ENCODE measurements at places on chromosomes 7 and 10.
A peak's percentile ranks its signal among the peaks of the same experiment; 100 is the strongest.

- no peak for DNase-seq
These were observed 17.0 kb upstream of the ECHDC3 start for GRCh38 chr10:11724938-11725776.

- no peak for DNase-seq
These were observed 38.8 kb downstream of the R3HCC1L start for GRCh38 chr10:98173260-98173659.

GRCh38 chr10:36171556-36171952 is 529.5 kb upstream of the FZD8 start:
- no peak for DNase-seq

- DNase-seq, result no peak
These were observed 21.5 kb downstream of the POLL start for GRCh38 chr10:101566333-101567164.

DNA sequence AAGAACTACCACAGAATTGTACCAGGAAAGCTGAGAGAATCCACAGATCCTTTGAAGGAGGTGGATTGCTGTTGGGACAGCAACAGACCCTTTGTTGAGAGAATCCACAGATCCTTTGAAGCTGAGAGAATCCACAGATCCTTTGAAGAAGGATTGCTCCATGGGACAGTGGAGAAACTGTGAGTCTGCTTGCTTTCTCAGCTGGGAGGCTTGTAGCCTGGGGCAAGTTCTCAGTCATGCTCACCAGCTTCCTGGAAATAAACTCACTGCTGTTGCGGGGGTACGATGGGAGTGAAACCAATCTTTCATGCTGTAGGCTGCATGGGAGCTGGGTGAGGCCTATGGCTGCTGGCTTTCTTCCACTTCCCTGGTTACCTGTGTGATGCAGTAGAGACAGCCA is 106.3 kb downstream of the C7orf25 start:
- no peak for DNase-seq

DNA sequence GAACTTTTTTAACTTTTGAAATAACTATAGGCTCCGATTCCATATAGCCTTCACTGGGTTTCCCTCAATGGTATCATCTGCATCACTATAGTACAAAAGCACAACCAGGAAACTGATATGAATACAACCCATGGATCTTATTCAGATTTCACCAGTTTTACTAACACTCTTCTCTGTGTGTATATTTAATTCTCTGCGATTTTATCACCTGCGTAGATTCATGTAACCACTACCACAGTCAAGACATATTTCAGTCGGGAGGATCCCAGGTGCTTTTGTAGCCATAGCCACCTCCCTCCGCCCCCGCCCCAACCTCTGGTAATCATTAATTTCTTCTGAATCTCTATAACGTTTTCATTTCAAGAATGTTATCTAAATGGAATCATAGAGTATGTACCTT is 82.8 kb upstream of the C7orf33 start:
- DNase-seq, result peak; percentile 65

- no peak for DNase-seq
These were observed 847 bp upstream of the SCIN start for GRCh38 chr7:12569673-12570072.

DNA sequence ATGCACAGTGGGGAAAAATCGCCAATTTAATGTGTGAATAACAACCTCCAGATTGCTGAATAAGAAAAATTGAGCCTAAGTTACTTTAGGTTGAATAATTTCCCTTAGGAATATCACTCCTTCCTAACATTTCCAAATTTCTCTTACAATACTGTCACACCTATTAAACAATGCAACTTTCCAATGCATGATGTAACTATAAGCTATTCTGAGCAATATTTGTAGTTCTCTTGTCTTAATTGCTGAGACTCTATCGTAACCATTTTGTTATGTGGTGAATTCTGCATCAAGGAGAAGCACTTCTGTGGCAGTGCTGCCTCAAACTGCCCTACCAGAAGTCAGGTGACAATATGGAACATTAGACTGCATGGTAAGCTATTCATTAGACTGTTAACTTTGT is 386.7 kb upstream of the LRRN3 start:
- no peak for DNase-seq

- no peak for DNase-seq
These were observed 55.4 kb upstream of the MKRN1 start for GRCh38 chr7:140534743-140535142.

DNA sequence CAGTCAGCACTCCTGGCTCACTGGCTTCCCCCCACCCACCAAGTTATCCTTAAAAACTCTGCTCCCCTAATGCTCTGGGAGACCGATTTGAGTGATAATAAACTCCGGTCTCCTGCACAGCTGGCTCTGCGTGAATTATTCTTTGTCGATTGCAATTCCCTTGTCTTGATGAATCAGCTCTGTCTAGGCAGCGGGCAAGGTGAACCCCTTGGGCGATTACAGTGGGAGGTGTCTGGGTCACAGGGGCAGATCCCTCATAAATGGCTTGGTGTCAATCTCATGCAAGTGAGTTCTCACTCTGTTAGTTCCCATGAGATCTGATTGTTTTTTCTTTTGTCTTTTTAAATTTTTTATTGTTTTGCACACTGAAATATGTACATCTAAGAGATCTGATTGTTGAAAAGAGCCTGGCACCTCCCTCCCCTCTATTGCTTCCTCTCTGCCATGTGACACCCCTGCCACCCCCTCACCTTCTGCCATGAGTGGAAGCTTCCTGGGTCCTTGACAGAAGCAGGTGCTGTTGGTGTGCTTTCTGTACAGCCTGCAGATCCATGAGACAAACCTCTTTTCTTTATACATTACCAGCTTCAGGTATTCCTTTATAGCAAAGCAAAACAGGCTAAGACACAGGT is 20.5 kb downstream of the OTUD1 start:
- no peak for DNase-seq

DNA sequence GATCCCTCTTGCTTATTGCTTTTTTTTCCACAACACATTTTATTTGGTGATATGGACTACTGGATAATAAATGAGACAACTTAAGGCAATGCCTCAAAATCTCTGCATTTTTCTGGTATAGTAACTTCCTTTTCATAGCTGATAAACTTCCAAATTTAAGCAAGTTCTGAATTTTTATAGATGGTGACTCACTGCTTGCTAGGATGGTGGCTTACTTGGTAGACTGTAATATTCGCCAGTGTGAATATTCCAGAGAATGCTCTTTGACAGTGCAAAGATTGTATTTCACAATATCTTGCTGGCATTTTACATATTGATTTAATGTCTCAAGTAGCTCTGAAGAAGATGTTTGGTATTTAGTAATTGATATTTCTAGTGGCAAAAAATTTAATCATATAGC is 472.4 kb downstream of the TFEC start:
- no peak for DNase-seq

GRCh38 chr7:155728116-155728515 is 83.7 kb downstream of the RBM33 start:
- no peak for DNase-seq

DNA sequence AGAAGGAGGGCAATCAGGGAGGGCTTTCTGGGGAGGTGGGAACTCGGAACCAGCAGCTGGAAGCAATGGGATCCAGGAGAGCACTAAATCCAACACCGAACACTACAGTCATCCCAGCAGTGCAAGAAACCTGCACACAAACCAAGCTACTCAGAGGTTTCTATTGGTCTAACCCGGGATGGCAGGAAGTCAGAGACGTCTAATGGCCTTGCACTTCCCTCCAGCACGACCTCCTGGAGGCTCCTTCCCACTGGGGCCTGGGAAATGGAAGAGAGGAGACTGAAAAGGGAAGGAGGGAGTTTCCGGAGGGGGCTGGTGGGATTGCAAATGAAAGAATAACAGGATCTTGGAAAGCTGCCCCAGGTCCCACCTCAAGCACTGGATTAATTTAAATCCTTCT is 56.3 kb downstream of the TEX36 start:
- no peak for DNase-seq

DNA sequence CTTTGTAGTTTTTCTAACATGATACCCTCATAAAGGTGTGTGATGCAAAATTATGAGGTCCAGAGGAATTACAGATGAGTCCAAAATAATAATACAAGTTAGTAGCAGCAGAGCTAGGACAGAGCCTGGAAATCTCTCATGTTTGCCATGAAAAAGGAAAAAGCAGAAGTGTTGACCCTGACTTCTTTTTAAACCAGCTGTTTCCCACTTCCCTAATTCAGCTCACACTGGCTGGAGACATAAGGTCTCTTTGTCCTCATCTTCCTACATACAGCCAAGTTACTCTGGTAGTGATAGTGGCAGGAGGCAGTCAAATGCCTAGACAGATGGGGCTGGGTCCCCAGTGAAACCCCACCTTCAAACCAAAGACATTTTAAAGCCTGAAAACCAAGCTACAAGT is 269.2 kb downstream of the C7orf25 start:
- DNase-seq, result no peak

DNA sequence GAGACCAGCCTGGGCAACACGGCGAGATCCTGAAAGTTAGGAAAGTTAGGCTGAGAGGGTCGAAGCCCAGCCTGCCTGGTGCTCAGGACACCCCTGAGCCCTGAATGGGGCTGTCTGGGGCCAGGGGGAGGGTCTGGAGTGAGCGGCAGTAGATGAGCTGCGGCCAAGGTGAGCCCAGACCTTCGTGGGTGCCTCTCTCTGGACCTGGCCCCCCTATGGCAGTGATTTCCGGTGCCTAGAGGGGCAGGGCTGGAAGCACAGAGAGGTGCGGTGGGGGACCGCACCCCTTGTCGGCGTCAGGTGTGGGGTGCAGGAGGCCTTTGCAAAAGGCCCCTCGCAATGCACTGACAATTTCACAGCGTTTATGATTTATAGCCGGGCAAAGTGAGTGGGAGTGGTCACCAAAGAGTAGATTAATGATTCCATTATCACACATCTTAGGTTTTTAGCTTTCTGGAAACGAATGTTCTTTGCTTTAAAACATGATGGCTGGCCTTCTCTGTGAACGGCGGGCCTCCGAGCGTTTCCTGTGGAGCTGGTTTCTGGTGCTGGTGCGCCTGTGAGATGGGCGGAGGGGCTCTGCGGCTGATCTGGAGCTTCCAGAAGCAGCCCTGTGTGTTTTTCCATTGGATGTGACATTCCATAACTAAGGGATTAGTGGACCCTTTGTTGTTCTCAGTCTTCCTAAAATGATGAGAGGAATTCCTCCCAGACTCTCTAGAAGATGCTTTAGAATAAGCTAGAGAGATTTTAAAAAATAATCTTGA is 171.0 kb upstream of the ZNF32 start:
- DNase-seq, result no peak

DNA sequence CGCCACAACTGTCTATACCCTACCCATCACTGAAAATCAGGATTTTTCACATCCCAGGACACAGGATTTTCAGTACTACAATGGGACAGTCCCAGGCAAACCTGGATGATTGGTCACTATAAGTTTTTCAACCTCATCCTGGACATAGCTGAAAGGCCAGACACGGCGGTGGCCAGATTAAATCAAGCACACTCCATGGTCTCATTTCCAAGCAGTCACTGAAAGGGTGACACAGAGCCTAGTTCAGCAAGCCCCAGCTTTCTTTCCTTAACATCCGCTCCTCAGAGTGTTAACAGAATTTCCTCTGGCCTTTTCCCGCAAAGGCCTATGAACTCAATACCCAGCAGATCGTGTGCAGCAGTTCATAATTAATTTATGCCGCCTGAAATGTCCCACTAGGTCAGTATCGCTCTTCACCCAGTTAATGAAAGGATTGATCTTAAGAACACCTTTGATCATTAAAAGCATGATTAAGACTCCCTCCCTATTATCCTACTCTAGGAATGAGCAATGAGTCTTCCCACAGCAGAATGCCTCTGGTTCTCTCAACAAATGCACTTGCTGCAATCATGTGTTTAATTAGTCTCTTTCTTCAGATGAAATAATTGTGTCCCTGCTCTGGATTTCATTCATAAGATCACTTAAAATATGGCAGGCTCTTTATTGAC is 104.0 kb upstream of the NANOS1 start:
- no peak for DNase-seq

DNA sequence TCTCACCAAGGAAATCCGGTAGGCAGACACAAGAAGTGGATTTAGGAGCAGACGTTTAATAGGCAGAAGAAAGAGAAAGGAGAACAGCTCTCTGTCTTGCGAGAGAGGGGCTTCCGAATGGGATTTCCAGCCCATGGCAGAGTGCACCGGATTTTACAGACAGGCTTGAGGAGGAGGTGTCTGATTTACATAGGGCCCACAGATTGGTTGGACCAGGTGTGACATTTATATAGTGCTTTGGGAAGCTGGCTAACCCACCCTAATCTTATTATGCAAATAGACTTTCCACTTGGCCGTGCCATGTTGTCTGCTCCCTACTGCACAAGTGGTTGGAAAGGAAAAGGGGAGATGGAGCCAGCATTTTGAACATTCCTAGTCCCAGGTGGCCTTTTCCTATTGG is 57.8 kb downstream of the ANKMY2 start:
- DNase-seq, result no peak

DNA sequence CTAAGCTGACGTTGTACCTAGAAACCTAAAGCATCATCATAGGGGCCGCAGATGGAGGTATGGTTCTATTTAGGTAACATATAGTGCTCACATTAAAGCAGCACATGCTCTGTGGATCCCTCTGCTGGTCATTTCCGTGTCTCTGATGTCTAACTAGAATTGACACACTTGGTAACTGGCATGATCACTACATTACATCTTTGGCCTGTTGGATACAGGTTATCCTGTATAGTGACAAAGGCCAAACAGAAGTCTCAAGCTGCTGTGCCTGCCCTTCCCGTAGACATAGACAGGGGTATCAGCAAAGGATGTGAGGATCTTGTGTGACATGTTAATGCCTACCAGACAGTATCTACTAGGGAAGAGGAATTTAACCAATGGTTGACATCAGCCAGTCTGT is 51.2 kb downstream of the KIF5B start:
- peak; percentile 42 for DNase-seq

GRCh38 chr10:10626734-10627133 is 390.9 kb upstream of the CELF2 start:
- no peak for DNase-seq

GRCh38 chr10:21650353-21650752 is 116.3 kb downstream of the MLLT10 start:
- no peak for DNase-seq

DNA sequence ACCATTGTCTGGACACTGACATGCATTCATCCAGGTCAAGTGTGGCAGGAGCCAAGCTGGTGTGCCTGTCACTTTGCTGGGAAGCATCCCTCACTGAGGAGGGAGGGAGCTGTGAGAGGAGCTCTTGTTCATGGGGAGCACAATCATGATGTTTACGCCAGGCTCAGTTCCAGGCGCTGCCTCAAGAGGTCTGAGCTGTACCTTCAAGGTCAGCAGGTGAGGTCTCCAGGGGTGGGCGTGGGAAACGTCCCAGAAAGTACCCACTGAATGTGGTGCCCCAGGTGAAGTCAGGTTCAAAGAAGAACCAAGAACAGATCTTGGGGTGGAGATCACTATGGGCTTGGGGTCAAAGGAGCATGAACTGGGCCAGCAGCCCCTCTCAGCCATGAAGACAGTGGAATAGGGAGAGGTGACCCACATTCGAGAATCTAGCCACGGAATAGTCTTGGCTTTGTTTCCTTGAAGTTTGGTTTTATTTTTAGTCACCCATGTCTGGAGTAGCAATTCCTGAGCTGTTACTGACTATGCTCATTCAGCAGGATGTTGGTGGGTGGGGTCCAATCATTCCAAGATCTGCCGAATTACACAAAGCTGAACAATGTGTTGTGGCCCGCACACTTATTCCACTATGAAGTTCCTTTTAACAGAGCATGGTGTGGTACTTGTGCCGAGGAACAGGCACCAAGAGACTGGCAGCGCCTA is 29.3 kb downstream of the NPS start:
- no peak for DNase-seq

Data from activated T-cell treated with anti-CD3 and anti-CD28 coated beads, Interleukin-2, amount 50 U/mL, for 48 hours (primary cell).